ENCODE measurements at places on chromosomes 12 and 14.
A peak's percentile ranks its signal among the peaks of the same experiment; 100 is the strongest.

DNA sequence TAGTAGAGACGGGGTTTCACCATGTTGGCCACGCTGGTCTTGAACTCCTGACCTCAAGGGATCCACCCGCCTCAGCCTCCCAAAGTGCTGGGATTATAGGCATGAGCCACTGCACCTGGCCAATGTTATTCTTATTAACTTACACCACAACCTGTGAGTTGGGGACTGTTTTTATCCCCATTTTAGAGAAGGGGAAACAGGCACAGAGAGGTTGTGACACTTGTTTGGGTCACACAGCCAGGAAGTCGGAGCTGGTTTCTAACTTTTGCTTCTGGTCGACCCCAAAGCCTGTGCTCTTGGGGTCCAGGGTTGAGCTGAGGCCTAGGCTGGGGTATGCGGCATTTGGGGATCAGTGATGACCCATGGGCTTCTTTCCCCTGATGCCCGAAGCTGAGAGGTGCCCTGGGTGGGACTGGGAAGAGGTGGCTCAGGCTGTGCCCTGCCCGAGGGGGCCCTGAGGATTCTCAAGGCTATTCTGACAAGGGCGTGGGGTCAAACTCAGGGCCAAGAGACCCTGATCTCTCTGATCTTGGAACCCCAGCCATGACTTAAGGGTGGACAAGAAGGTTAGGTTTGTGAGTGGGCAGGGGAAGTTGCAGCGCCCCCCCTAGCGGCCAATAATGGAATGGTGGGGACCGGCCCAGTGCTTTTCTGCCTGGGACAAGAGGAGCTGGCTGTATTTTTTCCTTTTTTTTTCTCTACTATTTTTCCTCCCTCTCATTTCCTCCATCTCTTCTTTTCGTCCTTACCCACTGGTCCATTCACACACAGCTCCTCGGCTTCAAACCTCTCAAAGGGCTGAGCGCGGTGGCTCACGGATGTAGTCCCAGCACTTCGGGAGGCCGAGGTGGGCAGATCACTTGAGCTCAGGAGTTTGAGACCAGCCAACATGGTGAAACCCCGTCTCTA lies 3.0 kb downstream of the SDSL start:
- peak; percentile 81 for DNase-seq

DNA sequence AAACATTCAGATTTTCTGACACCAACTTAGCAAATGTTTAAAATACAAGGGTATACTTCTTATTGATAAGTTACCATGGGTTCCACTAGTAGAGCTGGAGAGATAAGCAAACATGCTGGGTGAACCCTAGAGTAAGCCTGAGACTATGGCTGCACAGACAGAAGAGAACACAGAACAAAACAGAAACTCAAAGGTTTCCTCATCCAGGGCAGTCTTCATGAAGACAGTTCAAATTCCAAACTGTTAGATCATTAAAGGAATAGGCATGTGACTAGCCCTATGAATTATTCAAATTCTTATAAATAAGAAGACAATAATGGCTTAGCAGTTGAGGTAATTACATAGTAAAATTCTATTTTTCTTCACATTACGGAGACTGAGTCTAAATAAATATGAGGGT lies 28.1 kb downstream of the BTBD7 start:
- no peak for DNase-seq

DNA sequence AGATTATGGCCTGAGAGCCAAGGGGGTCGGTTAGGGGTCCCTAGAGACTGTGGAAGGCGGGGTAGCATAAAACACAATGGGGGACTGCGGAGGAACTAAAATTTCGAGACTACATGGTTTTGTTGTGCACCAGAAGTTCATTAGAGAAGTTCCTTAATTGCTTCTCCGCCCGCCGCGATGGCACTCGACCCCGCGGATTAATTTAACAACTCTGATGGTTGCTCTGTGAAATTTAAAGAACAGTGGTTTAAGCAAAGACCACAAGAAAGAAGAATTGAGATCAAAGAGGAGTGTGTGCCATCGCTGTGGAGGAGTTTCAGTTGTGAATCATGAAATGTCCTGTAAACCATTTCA lies 1.4 kb upstream of the CCDC88C start:
- DNase-seq, result no peak

DNA sequence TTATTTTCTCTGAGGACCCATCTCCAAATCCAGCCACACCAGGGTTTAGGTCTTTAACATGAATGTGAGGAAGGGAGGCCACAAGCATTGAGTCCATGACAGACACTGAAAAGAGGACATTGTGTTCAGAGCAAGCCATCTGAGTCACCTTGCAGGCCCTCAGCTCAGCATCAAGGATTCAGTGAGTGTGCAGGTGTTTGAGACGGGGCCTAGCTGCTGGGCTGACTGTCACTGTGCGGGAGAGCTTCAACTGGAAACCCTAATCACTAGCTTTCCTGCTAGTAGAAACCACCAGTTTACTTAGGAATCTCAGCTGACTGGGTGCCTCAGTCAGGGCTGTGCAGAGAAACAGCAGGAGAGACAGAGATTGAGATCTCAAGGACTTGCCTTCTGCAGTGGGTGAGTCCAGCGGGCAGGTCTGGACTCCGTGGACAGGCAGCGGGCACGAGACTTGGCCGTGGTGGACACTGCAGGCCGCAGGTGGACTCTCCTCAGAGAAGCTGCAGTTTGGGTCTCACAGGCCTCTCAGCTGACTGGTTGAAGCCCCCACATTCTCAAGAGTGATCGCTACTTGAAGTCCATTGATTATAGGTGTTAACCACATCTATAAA lies 86.1 kb upstream of the DYNC1H1 start:
- no peak for DNase-seq

DNA sequence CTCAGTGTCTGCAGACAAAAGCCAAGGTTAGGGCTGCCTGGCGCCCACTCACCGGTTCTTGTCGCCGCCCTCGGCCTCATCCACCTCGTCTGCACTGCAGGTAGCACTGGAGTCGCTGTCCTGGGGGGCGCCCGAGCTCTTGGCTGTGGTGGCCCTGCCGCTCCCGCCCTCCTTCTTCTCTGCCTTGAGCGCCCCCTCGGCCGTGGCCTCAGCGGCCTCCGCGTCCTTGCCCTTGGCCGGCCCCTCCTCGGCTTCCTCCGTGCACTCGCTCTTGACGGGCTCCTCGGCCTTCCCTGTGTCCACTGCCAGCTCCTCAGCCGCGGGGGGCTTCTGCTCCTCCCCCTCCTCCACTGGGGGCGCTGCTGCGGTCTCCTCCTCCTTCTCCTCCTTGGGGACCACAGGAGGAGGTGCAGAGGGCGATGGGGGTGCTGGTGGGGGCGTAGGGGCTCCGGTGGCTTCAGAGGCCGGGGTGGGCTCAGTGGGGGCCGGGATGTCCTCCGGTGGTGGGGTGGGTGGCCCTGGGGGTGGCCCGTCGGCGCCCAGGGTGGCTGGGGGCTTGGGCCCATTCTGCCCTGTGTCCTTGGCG lies 77.2 kb downstream of the RFLNA start:
- no peak for DNase-seq

GRCh38 chr14:68841016-68841809 lies 48.3 kb upstream of the ZFP36L1 start:
- no peak for DNase-seq

GRCh38 chr14:71138448-71139293 lies 231.4 kb downstream of the PCNX1 start:
- DNase-seq, result peak; percentile 79

- DNase-seq, result no peak
Observed at GRCh38 chr14:31763041-31763440, 201.8 kb downstream of the NUBPL start.

DNA sequence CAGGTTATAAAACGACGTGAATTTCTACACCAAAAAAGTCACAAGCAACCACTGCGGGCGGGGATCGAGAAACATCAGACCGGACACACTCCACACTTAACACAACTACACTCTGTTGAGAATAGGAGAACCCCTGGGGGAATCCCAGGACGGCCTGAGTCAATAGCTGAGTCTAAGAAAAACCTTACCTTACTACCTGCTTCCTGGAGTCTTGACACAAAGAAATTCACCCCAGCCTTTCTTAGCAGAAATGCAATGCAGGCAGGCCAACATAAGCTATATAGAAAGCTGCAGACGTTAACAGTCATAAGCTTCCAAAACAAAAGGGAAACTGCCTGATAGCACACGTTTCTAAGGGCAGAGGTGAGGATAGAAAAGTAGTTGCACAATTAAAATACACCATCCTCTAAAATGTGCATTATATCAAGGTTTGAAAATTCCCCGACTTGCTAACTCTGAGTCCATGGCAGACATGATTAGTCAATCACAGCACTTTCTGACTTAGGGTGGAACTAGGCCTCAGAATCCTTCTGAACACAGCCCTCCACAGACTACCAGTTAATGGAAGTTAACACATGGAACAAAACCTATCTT lies 68.0 kb downstream of the CCDC88C start:
- DNase-seq, result peak; percentile 76

GRCh38 chr12:3881281-3881950 lies 8.2 kb upstream of the PARP11 start:
- DNase-seq, result no peak

DNA sequence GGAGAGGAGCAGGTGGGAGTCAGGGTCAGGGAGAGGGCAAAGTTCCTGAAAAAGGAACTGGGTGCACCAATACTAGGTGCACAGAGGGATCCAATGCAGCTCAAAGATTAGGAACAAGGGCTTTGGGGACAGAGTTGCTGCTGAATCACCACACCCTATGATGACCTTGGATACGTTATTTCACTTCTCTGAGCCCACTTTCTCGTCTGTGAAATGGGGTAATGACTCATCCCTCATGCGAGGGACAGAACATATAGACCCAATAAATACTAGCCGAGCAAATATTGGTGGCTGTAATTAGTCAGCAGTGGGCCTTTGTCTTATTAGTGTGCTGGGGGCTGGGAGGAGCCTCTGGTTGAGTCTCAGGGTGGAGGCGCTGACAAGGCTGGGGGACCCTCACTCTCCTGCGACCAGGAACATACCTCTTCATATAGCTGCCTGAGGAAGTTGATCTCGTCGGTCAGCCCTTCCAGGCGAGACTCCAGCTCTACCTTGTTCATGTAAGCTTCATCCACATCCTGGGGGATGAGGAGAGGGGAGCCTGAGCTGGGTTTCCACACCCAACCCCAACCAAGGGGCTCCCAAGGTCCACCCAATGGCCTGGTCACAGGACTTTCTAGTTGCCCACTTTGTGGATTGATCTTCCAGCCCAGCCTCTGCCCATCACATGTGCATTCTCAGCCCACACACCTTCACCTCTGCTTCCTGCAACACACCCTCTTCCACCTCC lies 4.5 kb downstream of the KRT8 start:
- no peak for DNase-seq

GRCh38 chr14:80781972-80782367 lies 159.6 kb downstream of the CEP128 start:
- no peak for DNase-seq

DNA sequence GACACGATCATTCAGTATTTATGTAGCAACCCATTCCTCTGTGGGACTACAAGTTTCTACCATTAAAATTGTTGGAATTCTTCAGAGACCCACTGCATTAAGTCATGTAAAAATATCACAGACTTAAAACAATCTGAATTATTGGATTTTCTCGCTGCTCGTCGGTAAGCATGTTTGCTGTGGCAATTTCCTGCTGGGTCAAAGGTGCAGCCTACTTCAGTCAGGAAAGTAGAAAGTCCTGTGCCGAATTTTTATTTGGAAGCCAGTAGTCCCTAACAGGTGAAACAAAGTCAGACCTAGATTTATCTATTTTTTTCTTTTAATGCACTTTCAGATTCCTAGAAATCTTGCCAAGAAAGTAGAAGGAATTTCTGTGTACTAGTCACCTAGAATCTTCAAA lies 110.4 kb upstream of the MYL2 start:
- DNase-seq, result no peak

GRCh38 chr14:102317564-102318248 lies 1.8 kb upstream of the ZNF839 start:
- peak; percentile 17 for DNase-seq

DNA sequence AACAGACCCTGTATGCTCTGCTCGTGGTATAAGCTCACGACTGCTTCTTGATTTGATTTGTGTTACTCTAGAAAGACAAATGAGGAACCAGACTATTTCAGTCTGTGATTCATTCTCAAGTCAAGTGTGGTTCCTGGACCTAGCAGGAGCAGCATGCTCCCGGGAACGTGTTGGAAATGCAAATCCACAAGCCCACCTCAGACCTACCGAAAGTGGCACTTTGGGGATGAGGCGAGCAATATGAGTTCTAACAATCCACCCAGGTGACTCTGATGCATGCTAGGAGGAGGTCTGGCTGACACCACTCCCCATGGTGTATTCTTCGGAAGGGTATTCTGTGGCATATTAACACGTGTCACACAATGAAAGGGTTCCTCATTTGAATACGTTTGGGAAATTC lies 59.5 kb upstream of the TMX1 start:
- DNase-seq, result no peak

DNA sequence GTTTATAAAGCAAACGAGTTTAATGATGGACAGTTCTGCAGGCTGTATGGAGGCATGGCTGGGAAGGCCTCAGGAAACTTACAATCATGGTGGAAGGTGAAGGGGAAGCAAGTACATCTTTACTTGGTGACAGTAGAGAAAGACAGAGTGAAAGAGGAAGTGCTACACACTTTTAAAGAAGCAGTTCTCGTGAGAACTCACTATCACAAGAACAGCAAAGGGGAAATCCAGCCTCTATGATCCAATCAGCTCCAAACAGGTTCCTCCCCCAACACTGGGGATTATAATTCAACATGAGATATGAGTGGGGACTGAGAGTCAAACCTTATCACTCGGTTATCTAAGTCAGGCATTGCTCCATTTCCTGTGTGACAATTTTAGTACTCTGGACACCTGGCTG lies 189.9 kb upstream of the CNTN1 start:
- DNase-seq, result no peak

DNA sequence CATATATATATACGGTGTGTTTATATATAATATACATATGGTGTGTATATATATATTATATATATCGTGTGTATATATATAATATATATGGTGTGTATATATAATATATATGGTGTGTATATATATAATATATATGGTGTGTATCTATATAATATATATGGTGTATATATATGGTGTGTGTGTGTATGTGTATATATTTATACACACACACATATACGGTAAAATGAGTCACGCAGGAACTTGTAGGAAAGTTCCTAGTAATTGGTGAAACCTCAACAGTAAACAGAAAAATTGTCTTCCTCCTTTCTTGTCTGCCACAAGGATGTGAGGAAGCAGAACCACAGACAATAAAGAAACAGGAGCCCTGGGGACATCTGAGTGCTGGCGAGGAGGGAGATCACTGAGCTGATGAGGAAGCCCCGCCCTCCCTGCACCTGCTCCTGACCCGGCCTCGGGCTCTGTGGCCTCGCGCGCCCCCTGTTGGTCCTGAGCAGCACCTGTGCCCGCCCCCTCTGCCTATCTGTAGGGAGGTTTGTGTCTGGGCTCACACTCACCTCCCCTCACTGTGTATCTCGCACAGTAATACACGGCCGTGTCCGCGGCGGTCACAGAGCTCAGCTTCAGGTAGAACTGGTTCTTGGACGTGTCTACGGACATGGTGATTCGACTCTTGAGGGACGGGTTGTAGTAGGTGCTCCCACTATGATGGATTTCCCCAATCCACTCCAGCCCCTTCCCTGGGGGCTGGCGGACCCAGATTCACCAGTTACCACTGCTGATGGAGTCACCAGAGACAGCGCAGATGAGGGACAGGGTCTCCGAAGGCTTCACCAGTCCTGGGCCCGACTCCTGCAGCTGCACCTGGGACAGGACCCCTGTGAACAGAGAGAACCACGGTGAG lies 1079.4 kb downstream of the TMEM121 start:
- DNase-seq, result peak; percentile 79
